NCI-H2029 (cell line): ENCODE measurements at places on chromosomes 1 and 21.
A peak's percentile ranks its signal among the peaks of the same experiment; 100 is the strongest.

GRCh38 chr1:119962296-119962968, 66.1 kb upstream of the ADAM30 start:
- DNase-seq = no peak

GRCh38 chr1:88188038-88188437, 496.0 kb upstream of the PKN2 start:
- no peak for DNase-seq

DNA sequence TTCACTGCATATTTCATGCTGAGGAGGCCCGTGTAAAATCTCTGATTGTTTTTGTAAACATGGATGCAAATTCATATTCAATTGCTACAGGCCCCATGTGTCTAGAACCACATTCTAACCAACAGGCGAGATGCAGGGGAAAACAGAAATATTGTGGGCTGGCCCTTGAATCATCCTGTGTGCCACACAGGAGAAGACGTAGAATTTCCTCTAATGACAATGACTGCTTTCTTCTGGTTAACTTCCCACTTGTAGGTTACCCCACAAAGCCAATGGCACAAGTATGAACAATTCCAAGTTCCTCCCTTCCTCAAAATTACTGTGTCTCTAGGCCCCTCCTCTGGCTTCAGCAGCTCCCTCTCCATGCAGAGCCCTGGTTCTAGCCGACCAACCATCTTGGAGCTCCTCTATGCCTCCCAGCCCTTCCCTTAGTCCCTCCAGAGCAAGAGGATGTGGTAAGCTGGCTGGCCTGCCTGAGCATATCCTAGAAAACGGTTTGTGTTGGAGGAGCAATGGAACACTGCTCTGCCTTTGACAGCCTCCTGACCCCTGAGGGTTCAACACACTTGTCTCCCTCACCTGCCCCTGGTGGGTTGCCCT, 205.2 kb downstream of the HS2ST1 start:
- DNase-seq = no peak

DNA sequence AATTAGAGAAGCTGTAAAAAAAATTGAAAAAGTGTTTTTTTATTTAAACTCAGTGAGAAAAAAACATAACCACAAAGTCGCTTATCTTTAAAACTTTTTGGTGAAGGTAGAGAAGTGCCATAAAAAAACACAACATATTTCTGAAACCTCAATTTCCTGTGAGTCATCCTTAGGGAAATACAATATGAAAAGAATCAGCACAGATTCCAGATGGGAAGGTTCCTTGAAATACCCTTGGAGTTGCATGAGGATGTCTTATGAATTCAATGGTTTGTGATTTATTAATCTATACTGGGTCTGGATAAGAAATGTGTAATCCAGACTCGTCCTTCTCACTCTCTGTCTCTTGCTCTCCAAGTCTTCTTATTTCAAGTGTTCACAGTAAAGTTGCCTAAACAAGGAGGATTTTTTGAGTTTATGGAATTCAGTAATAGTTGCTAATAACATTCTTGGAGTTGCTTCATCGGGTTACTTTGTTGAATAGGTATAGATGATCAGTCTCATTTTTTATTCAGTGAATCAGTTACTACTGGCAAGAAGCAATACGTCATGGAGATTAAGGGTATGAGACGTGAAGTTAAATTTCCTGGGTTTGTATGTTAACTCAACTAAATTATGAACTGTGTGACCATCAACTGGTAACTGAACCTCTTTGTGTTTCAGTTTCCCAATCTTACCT, 191.4 kb downstream of the KCNK2 start:
- DNase-seq = no peak

GRCh38 chr1:93617670-93618499, 63.8 kb downstream of the BCAR3 start:
- peak; percentile 21 for DNase-seq

DNA sequence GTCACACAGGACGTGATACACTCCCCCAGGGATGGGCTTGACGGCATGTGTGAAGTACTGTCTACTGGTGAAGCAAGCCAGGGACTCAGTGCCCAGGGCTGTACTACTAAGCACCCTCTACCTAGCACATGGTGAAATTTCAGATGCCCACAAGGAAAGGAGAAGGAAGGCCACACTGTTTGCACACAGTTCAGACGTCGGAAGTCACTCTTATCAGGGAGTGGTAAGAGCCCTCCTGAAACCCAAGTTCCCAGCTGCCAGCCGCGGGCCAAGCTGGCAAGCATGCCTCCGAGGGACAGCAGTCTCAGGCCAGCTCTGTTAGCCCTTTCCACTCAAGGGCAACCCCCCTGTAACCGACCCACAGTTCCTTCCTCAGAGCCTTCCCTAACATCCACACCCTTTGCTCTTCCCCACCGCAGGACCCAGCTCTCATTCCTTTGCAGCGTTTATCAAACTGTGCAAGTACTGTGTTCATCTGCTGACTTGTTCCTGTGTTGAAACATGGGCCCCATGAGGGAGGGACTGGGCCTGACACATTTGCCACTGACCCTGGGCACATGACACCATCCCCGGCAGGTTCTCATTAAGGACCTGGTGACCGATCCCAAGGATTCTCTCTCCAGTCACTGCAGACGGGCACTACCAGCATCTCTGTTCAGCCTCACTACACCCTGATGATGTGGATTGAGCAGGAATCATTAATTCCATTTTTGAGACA, 58.5 kb downstream of the SLC66A1 start:
- no peak for DNase-seq

DNA sequence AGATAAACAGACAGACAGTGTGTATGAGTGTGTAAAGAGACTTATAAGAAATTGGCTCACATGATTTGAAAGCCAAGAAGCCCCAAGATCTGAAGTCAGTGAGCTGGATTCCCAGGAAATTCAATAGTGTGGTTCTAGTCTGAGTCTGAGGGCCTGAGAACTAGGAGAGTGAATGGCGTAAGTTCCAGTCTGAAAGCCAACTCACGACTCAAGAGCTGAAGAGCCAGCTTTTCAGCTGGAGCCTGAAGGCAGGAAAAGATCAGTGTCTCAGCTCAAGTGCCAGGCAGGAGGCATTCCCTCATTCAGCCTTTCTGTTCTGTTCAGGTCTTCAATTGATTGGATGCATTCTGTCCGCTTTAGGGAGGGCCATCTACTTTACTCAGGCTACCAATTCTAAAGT, 257.2 kb downstream of the PLPP3 start:
- DNase-seq = no peak

DNA sequence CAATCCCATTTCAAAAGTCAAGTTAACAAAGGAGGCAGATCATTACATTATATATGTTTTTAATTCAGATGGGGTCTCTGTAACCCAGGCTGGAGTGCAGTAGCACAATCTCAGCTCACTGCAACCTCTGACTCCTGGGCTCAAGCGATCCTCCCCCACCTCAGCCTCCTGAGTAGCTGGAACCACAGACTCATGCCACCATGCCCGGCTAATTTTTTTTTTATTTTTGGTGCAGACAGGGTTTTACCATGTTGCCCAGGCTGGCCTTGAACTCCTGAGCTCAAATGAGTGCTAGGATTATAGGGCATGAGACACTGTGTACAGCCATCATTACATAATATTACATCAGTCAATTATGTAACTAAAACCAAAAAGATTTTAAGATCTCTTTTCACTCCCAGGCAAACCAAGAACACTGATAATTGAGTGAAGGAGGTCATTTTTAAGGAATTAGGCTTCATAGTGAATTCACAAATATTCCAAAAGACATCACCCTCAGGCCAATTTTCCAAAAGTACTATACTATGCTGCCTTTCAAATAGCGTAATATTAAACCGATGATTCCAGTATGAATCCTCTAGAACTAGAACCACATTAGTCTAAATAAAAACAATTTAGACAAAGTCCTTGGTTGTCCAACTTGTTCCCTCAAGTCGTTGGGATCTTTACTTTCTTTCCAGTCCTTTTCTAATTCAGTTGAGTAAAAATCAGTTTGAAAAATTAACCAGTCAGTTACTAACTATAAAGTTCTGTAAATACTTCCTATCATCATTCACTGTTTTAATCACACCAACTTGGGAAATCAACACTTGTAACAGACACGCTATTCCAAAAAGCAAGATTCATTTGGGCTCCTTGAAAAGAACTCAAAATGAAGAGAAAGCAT, 16.1 kb downstream of the TOMM20 start:
- no peak for DNase-seq

DNA sequence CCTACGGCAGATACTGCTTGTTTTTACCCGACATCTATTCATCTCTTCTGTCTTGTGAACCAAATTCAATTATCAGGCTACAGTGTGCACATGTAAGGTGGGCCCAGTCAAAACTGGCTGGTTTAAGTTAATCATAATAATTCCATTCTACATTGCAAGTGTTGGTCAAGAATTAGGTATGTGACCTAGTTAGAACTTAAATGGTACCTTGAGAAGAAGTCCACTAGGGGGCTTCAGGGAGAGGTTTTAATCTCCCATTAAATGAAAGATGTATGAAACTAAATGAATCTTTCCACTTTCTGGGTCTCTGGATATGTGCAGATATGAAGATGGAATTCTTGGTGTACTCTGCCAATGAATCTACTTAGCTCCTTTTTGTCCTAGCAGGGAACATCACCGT, 187.1 kb downstream of the CDC42BPA start:
- no peak for DNase-seq

- no peak for DNase-seq
Measured at GRCh38 chr1:176338877-176339276, 124.1 kb upstream of the PAPPA2 start.

DNA sequence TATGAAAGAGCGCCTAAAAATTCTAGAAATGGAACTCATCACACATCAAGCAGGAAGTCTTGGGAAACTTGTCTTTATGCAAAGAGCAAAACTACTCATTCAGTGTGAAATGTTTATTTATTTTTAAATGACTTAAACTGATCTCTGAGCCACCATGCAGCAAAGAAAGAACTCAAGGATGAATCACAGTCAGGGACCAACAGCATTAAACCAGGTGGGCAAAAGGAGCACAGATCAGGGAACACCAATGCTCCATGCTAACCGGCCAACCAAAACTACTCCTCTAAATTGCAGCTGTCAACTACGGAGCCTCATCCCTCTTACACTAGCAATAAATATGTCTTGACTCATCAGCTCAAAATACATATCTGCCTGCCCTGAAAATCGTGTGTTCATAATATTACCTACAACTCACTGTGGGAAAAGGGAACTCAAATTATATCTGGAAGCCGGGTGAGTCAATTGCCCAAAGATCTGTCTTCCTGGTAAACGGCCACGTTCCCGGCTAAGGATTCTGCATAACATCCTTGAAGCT, 129.2 kb downstream of the PTPN14 start:
- no peak for DNase-seq

DNA sequence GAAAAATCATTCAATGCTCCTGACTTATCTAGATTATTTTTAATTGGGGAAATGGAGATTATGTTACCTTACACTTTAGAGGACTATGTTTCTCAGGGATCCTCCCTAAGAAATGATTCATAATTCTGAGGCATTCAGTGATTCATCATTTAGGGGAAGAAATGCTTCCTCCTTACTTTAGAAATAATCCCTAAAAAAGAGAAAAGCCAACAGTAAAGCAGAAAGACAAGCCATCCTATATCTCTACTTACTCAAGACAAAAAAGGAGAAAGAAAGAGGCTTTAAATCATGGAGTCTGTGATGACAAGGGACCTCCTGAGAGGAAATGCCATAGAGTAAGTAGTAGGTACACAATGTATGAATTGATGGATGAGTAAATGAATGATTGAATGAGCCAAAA, 137.0 kb downstream of the BRINP2 start:
- no peak for DNase-seq

DNA sequence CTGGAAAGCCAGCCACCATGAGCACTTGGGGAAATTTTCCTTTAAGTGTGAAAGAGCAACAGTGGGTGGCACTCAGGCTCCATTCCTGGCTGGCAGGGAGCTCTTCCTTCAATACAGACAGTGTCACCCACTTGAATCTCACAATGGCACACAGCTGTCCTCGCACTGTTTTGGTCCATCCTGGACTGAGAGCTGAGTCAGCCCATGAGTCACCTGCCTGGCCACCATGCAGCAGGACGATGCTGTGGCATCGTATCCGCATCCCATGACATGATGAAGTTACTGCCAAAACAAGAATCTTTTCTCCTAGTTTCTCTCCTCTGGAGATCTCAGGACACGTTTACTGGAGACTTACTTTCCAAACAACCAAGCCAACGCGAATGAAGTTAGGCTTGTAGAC, 6.0 kb downstream of the TMPRSS2 start:
- DNase-seq = peak; percentile 79

DNA sequence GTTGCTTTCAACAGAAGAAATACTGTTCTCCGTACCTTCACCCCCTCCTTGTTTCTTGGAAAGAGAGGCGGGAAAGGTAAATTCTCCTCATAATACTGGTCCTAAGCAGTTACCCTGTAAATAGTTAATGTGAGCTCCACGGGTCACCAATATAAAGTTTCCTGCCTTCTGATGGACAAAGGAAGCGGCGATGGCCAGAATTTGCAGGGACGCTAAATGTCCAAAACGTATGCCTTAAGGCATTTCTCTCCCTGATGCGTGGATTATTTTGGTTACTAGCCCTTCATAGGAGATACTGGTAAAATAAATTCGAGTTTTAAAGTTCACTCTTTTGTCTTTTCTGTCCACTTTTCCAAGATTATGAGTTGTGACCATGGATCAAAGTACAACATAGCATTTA, 898 bp upstream of the PTGS2 start:
- DNase-seq = no peak

DNA sequence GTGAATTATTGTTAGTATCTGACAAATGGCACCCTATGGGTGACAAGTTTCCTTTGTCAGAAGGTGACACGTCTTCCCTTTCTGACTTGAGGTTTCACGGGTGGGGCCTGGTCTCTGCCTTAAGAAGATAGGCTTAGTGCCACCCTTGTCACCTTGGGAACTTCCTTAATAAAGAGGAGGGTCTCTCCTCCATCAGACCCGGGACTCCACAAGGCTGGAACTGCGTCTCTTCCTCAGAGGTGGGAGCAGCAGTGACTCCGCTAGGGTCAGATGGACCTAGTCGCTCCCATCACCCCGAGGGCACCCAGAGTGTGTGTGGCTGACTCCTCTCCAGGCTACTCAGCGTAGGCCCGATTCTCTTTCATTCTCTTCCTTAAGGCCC, 774 bp upstream of the WDTC1 start:
- DNase-seq = no peak

- no peak for DNase-seq
Measured at GRCh38 chr1:26034504-26035202, 11.3 kb downstream of the SLC30A2 start.

DNA sequence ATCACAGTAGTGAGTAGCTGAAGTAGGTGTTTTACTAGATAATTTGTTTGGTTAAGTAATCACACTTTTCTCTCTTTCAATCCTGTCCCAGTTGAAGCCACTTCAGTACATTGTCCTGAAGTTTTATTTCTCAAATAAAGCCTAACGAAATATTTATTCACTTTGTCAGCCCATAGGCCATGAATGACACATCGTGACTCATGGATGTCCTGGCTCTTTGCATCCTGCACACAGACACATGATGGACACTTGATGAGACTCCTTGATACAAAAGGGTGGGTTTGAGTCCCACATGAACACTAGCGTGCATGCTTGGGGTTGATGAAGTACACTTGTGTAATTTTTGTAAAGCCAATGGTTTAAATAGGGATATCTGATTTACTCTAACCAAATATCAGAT, 22.7 kb upstream of the LAMC2 start:
- no peak for DNase-seq
